ENCODE measurements at places on chromosomes 2 and 18.
A peak's percentile ranks its signal among the peaks of the same experiment; 100 is the strongest.

DNA sequence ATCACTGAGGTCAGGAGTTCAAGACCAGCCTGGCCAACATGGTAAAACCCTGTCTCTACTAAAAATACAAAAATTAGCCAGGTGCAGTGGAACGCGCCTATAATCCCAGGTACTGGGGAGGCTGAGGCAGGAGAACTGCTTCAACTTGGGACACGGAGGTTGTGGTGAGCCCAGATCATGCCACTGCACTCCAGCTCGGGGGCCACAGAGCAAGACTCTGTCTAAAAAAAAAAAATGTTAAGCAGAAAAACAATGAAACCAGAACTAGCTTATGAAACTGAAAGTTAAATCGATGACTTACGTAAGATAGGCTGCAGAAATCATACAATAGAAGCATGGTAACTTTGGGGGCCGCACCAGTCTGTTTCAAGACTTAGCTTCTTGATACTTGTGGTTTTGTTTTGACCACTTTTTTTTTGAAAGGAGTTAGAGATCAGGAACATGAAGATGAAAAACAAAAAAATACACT, 6.2 kb upstream of the GPR155 start:
- DNase-seq = no peak

GRCh38 chr2:134128746-134129145, 125.1 kb upstream of the MGAT5 start:
- DNase-seq = no peak

GRCh38 chr18:23938901-23939341, 75.6 kb upstream of the TTC39C start:
- no peak for DNase-seq

GRCh38 chr2:239429473-239430350, 28.9 kb upstream of the HDAC4 start:
- no peak for DNase-seq

- no peak for DNase-seq
Measured at GRCh38 chr2:150887926-150888325, 373.7 kb downstream of the RBM43 start.

GRCh38 chr18:6571239-6571602, 156.5 kb upstream of the L3MBTL4 start:
- DNase-seq = no peak

DNA sequence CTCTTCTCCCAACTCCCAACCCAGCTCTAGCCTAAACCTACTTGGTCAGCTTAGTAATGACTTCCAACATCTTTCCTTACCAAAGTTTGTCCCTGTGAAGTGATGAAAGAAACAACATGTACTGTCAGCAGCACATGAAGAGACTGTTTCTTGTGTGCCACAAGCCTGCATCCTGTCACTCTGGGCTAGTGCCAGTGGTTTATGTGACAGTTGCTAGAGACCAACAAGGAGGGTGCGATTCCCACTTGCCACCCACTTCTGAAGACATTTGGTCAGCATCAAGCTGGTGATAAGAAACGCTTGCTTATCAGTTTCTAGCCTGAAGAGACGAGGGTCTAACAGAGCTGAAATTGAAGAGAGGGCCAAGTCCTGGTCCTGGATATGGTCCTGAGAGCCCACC, 132.6 kb downstream of the COL4A4 start:
- no peak for DNase-seq

DNA sequence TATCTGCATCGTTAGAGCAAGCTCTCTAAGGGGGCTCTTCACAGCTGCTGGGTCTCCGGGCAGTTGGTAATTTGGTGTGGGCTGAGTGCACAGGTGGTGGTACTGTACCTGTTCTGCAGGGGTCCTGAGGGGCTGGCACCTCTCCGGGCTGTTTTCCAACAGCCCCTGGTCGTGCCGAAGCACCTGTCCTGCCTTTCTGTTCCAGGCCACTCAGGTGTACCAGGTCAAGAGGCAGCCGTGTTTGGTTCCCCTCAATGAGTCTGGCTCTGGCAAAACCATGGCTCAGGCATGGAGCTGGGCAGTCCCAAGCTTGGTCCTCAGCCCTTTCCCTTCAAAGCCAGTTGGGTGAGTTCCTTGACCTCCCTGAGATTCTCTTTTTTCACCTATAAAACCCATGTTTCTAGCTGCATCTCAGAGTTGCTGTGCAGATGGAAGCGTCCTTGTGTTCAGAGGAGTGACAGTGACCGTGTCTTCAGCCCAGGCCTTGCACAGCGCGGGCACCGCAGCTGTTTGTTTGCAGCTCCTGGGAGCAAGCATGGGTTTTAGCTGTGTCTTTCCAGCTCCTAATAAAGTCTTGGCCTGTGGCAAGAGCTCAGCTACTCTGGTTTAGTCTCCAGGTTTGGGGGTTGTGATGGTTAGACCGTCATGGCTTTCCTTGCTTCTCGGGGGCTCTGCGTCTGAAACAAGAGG, 110.9 kb downstream of the GLI2 start:
- DNase-seq = no peak

DNA sequence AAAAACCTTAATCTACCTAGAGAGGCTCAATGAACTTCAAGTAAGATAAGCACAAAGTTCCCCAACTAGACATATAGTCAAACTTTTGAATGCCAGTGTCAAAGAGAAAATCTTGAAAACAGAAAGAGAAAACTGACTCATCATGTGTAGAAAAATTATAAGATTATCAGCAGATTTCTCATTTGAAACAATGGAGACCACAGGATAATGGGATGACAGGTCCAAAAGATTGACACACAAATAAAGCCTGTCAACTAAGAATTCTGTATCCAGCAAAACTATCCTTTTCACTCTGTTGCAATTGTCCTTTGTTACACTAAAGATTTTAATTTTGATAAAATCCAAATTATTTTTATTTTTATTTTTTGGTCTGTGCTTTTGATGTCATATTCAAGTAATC, 61.6 kb downstream of the COPS8 start:
- no peak for DNase-seq

DNA sequence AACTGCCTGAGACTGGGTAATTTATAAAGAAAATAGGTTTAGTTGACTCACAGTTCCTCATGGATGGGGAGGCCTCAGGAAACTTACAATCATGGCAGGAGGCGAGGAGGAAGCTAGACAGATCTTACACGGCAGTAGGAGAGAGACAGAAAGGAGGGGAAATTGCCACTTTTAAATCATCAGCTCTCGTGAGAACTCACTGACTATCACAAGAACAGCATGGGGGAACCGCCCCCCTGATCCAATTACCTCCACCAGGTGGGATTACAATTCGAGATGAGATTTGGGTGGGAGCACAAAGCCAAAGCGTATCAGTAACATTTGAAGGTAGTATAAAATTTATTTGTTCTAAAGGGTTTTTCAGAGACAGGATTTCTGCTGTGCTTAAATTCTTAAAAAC, 5.4 kb downstream of the GALM start:
- no peak for DNase-seq

GRCh38 chr18:22657619-22658018, 239.9 kb upstream of the CTAGE1 start:
- DNase-seq = no peak

- DNase-seq = no peak
Measured at GRCh38 chr2:218732761-218733158, 22.1 kb downstream of the TTLL4 start.

DNA sequence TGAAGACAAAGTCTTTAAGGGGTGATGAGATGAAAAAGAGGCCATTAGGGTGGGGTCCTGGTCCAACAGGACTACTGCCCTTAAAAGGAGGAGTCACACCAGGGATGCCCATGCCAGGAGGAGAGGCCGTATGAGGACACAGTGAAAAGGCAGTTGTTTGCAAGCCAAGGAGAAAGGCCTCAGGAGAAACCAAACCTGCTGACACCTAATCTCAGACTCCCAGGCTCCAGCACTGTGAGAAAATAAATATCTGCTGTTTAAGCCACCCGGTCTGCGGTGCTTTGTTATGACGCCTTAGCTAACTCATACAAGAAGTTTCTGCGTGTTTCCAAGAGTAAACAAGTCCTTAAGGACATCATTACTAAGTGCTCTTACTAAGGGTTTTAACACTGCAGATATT, 93.6 kb downstream of the DNER start:
- DNase-seq = no peak

DNA sequence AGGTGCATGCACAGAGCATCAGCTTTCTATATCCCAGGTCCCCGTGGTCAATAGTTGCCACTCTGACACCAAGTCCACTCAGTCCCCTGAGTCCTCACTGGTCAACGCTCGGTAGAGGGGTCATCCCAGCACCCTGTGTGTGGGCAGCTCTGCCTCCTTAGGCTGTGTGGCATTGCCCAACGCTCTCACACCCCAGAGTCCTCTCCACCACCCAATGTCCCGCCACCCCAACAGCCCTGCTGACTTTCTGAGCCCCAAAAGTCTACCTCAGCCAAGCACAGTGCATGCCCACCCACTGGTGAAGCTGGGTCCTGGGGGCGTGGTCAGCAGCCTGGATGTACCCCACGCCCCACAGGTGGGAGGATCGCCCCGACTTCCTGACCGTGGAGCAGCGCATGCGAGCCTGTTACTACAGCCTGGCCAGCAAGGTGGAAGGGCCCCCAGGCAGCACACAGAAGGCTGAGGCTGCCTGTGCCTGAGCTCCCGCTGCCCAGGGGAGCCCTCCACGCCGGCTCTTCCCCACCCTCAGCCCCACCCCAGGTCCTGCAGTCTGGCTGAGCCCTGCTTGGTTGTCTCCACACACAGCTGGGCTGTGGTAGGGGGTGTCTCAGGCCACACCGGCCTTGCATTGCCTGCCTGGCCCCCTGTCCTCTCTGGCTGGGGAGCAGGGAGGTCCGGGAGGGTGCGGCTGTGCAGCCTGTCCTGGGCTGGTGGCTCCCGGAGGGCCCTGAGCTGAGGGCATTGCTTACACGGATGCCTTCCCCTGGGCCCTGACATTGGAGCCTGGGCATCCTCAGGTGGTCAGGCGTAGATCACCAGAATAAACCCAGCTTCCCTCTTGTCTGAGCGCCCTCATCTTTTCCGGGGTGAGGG, 25.9 kb downstream of the ZAP70 start:
- DNase-seq = no peak

DNA sequence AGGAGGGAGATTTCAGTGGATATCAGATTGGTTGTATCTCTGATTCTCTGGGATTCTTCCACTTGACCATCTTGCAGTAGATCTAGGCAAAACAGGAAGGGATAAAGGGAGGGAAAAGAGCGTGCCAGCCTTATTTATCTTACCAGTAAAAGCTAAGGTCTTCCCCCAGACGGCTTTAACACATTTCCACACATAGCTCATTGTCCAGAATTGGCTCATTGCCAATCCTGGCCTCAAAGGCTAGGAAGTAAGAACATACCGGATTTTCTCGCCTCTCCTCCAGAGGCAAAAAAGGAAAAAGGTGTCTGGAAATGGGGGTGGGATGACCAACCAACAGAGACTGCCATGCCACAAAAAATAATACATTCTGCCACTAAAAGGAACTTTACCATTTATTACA, 411.6 kb upstream of the NRP2 start:
- DNase-seq = no peak

DNA sequence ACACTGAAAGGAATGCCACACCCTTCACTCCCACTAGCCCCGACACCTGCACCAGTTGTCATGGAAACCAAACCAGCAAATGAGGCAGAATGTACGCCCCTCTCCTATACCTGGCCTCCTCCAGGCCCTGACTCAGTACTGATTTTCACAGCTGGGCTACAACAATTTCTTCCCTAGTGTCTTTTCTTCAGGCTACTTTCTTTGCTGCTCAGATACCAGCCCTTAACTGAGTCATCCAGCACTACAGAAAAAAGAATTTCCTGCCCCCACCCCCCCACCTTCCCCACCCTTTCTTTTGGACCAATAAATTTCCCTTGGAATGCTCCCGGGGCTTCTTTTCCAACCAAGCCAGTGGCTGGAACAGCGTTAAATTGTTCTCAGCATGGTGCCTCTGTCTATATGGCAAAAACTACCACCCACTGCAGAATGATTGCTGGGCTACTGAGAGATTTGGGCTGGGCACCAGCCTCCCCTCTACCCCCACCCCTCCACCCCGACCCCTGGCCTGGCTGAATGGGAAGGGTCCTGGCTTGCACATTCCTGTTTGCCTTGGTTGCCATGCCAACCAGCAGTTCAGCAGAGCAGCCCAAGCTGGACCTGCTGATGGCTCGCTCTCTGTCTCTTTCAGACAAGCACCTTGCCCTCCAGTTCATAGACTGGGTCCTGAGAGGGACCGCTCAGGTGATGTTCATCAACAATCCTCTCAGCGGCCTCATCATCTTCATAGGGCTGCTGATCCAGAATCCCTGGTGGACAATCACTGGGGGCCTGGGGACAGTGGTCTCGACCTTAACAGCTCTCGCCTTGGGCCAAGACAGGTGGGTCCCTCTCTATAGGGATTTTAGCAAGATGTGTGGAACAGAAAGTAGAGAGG, 11.3 kb downstream of the SLC14A2 start:
- DNase-seq = peak; percentile 13

DNA sequence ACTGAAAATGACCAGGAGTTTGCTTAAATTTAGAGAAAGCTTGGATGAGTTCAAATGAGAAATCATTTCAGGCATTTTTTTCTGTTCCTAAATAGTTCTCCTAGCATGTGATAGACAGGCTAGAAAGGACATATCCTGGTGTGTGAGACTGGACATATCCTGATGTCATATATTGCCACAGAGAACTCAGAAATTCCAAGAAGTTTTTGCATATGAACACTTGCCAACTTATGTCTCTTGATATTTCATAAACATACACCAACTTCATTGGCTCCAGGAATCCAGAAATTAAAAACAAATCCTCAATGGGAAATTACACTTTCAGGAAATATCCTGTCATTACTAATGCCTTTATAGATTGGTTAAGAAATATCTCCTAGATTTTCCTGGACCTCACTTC, 2.9 kb upstream of the SERPINB4 start:
- DNase-seq = no peak

- DNase-seq = no peak
Measured at GRCh38 chr2:86033751-86034692, 71.7 kb downstream of the POLR1A start.

DNA sequence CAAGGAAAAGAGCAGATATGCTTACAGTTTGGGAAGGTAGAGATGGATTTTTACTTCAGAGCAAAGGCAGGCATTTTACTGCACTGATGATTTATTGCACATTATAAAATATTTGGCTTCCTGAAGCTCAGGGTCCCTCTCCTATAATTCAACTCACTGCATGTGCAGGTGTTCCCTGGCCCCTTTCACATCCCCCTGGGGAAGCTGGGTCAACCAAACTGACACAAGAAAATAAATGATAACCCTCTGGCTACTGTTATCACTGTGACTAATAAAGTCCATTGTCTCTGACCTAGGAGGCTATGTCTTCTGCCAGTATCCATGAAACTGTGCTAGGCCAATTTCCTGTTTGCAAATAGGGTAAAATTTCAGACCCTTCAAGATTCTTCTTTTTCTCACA, 163.1 kb downstream of the ARL6IP6 start:
- no peak for DNase-seq

Measured in HTR-8/SVneo (cell line).